ENCODE measurements at places on chromosomes 2 and 18.

GRCh38 chr2:43221124-43221762 lies 5.2 kb downstream of the ZFP36L2 start:
- peak; percentile 46 for DNase-seq

DNA sequence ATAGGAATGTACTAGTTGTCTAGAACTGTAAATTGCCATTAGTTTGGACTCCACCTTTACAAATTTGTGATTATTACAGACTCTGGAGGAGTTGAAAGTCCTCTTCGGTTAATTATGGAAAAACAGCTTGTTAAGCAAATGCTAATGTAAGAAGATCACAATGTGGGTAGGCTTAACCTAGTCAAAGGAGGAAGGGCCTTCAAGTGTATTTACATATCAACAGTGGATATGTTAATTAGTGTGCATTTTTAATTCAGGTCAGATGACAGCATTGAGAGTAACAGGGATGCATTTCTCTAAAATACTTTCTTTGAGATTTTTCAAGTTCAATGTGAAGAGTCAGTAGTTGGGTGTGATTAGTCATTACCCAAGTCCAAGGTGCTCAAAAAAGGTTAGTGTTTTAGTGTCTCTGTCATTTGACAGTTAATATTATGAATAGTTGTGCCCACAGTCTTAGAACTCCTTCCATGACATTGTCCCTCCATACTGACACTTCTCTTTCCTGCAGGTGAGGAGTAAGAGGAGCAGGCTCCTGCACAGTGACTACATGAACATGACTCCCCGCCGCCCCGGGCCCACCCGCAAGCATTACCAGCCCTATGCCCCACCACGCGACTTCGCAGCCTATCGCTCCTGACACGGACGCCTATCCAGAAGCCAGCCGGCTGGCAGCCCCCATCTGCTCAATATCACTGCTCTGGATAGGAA lies 28.0 kb downstream of the CD28 start:
- no peak for DNase-seq

DNA sequence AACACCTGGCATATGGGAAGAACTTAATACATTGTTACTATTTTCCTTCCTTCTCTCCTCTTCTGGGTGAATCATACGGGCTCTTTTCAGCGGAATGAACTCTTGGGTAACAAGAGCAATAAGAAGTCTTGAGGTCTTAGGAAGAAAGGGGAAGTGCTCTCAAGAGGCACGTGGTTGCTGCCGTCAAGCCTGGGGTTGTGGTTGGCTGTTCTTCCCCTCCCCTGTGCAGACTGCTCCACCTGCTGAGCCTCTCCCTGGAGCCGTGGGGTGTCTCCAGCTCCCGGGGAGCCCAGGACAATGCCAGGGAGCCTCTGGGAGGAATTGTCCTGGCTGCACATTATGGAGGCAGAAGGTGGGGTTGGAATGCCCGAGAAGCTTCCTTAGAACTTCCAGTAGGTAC lies 19.4 kb downstream of the TOGARAM2 start:
- DNase-seq = no peak

DNA sequence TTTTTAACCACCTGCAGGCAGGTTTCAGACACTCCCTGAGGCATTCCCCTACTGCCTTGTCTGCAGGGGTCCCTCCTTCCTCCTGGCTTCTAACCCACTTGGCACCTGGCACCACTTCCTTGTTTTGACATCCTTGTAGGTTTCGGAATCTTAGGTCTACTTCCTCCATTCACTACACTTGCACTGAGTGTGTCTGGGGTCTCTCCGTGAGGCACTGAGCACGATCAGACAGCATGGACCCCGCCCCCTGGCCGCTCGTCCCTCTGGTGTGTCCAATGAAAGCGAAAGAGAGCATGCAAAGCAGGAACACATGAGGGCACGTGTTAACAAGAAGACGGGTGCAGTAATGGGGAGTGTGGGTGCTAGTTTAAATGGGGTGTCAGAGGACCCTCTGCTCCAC lies 63.8 kb downstream of the HAUS1 start:
- no peak for DNase-seq

DNA sequence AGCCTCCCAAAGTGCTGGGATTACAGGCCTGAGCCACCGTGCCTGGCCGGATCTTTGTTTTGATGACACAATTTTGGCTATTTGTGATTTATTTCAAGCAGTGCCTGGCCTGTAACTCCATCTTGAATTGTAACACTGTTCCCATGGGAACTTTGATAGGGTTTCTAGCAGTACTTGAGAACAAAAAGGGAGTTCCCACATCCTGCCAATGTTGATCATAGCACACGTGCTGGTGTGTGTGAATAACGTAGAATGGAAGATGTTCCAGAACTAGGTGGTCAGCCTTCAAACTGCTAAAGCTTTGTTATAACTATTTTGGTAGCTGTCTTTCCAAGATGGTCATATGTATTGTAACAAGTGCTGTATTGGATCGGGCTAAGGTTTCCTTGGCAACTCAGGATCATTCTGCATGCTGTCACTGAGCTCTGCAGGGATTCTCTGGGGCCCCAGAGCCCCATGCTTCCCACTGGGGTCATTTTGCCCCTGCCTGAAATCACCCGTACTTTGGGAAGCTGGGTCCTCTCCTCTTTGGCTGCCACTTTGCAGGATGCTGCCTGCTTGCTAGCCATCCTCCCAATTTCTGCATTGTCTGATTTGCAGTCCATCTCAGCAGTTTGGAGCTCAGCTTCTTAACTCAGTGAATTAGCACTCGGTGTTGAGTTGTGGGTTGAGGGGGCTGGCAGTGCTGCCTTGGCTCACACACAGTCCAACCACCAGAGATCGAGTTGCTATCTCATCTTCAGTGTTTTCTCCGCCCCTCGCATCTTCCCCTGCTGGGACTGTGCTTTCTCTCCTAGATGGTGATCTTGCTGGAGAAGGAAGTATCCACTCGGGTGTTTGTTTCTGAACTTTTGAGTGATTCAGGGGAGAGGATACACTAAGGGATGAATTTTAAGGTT lies 26.8 kb downstream of the SH3RF3 start:
- DNase-seq = no peak

DNA sequence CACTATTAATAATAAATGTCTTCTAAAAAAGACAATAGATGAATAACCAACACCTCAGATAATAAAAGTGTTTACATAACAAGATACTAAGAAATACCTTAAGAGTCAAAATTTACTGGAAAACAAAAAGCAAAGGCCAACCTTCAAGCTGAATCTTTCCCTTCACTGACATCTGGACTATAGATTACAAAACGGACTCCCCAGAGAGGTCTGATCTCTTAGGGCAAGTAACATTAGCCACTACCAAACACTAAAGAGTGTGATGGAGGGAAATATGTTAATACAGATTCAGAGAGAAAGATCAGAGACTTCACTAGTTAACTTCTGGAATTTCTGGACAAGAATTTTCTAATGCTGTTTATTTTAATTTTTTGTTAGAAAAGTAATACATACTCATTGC lies 13.9 kb downstream of the CLASP1 start:
- DNase-seq = no peak

- no peak for DNase-seq
These were observed 237.7 kb downstream of the IRS1 start for GRCh38 chr2:226561962-226562361.

DNA sequence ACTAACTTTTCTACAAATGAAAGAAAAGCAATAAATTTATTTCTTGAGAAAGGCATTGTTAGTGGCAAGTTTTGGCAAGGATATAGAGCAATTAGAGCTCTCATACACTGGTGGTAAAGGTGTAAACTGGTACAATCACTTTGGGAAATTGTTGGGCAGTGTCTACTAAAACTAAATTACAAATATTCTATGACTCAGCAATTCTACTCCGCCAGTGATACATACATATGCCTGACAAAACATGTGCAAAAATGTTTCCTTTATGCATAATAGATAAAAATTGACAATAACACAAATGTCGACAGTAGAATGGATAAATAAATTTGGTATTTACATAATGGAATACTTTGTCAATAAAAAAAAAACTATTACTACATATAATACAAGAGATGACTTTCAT lies 96.3 kb upstream of the SATB2 start:
- DNase-seq = no peak

GRCh38 chr18:22455425-22456115 lies 37.9 kb upstream of the CTAGE1 start:
- no peak for DNase-seq

GRCh38 chr18:68504441-68505177 lies 210.3 kb downstream of the TMX3 start:
- no peak for DNase-seq

Data from HS-5 (cell line).